ENCODE measurements at places on chromosomes 4 and X.

GRCh38 chr4:152258391-152258790 is 277.5 kb downstream of the FBXW7 start:
- no peak for DNase-seq

DNA sequence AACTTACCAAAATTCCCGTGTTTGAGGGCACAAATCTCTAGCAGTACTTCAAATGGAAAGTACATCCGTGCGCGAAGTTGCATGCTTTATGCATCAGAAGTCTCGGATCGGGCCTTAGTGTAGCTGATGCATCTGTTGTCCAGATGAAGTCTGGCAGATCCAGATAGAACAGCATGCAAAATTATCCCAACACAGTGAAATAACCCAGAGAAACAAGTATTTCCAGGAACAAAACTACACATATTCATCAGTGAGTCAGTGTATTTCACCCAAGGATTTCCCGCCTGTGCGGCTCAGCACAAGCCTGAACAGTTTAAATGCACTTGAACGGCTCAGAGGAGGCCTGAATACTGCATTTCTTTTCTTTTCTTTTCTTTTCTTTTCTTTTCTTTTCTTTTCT is 27.4 kb upstream of the CLDN24 start:
- no peak for DNase-seq

- DNase-seq: no peak
Measured at GRCh38 chrX:56764975-56765791, 36.1 kb downstream of the NBDY start.

GRCh38 chr4:80043541-80043940 is 29.5 kb downstream of the ANTXR2 start:
- DNase-seq: no peak

DNA sequence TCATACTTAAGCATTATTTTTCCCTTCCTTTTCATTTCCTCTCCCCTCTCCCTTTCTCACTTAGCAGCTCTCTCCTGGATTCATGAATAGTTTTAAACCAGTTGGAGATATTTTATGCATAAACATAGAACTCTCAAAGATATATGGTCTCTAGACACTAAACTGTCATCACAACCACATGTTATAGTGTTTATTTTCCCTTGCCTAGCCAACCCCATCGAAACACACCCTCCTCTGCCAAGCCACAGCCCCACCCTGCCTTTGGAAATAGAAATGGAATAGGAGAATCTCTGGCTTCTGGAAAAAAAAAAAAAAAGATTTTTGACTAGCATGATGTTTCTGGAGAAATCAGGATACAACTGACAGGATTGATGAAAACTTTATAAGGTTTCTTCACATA is 64.8 kb upstream of the RBPJ start:
- DNase-seq: no peak
